ENCODE measurements at places on chromosomes 3 and 15.
A peak's percentile ranks its signal among the peaks of the same experiment; 100 is the strongest.

DNA sequence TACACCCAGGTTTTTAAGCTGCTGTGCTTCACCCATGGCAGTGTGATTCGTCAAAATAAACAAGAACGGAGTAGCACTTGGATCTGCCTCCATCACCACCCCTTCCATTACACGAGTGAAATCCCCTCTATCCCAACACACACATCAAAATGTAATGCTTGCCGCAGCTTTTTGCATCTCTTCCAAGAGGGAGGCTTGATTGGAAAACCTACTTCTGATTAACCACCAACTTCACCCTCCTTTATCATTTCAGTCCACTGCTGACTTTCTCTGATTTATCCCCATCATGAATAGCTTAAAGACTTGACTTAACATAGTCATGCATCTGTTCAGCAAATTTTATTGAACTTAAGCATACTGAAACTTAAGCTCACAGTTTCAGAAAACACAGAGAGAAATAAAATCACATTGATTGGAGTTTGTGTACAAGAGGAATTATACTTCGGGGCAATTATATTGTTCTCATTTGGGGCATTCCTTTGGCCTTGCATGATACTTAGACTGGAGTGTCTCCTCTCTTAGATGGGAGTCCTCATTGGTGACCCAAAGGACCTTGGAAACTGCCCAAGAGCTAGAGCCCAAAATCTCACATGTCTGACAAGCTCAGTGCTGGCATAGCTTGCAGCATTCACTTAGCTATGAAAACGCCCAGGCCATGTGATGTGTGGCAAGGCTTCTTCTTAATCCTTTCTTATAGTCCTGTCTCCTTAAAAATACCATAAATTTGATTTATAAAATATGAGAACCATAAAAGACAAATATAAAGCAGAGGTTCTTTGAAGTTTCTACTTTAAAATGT, 124.3 kb upstream of the UMPS start:
- no peak for DNase-seq

DNA sequence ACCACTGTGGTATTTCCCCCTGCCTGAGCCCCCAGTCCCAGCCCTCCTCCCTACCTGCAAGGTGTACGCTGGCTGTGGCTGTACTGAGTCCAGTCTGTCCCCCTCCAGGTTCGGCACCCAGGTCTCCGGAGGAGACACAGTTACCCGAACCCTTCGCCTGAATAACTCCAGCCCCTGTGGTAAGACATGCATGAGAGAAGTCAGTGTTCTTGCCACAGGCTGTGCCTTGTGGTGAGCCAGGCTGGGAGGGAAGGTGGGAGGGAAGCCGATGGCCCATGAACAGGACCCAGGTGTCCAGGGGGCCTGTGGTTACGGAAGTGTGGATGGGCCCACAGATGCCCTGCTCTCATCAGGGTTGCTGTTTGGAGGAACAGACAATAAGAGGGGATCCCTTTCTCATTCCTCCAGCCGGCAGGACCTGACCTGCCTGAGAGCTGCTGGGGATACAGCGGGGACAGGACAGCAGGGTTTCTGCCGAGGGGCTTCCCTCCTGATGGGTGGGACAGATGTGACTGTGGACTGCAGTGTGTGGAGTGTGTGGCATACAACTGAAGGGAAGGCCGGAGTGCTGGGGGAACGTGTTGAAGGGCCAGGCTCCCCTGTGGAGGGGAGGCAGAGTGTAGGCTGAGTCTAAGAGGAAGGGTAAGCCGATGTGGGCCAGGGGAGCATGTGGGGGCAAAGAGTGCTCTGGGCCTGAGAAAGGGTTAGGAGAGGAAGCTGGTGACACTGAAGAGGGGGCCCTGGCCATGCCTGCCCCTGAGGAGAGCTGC, 21.9 kb downstream of the ACAA1 start:
- no peak for DNase-seq

DNA sequence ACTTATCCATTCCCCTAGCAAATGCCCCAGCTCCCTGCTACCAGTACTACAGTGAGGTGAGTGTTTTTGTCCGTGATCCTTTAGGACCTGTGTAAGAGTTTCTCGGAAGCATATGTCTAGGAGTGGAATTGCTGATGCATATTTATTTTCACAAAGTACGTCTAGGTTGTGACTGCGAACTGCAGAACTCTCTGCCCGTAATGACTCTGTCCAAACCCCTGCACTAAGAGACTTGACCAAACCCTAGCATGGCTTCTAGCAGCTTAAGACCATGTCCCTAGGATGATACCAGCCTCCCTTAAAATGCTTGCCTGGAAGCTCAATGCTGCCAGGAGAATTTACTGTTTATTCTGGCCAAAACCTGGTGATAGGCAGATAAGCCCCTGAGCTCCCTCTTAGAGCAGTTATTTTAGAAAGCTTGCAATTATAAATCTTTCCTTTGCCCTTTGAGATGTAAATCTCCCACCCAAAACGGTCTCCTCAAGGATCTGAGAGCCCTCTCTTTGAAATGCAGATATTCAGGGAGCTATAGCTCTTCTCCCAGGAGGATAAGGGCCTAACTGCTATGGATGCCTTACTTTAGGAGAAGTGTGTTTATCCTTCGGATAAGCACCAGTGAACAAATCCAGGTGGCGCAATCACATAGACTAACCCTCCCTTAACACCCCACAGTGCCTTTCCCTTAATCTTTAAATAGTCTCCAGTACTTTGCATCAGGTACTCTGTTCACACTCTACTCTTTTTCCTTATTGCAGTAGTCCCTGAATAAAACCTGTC, 14.7 kb upstream of the CA12 start:
- DNase-seq: no peak

DNA sequence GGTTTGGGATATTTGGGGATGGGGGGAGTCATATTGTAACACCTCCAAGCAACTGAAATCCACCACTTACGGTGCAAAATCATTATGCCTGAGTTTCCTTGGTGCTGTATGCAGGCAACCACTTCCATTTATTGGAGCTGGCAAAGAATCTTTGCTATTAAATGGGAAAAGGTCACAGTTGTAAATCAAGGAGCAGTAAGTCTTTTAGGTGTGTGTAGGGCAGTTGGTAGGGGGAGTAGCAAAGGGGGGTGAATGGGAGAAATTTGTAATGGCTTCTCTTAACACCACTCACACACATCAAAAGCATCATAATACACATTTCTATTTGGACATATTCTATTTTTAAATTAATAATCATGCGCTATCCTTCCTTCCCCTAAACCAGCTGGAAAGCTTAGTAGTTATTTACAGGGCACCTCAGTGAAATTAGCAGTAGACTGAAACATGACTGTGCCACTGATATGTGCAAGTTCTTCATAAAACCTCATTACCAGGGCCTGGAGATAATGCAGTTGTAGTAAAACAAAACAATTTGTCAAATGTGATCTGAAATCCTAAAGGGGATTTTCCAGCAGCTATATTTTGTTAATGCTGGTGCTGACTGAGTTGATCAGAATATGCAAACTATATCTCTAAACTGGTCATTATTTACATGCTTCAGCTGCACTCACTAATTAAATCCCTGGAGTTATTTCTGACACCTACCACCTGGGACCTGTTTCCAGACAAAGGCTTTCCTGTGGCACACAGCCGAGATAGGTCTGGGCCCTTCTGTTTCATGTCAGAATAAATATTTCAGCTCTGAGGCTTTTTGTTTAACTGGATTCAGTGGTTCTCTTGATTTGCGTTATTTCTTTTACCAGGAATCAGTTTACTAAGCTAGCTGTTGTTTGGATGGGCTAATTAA, 90.1 kb downstream of the B3GALNT1 start:
- DNase-seq: no peak

DNA sequence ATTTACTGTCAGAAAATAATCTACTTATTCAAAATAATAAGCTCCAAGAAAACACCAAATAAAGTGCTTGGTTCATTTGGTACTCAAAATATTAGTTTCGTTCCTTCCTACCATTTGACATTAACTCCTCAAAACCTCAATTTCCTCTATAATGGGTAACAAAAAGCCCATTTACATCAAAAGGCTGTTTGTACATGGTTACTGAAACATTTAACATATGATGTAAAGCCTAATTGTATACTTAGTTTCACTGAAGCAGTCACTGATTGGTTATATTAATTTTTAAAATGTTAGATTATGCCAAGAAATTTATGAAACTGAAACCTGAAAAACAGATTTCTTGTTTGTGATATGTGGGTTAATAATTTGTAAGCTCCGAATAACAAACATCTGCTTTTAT, 14.7 kb downstream of the XRN1 start:
- DNase-seq: no peak

DNA sequence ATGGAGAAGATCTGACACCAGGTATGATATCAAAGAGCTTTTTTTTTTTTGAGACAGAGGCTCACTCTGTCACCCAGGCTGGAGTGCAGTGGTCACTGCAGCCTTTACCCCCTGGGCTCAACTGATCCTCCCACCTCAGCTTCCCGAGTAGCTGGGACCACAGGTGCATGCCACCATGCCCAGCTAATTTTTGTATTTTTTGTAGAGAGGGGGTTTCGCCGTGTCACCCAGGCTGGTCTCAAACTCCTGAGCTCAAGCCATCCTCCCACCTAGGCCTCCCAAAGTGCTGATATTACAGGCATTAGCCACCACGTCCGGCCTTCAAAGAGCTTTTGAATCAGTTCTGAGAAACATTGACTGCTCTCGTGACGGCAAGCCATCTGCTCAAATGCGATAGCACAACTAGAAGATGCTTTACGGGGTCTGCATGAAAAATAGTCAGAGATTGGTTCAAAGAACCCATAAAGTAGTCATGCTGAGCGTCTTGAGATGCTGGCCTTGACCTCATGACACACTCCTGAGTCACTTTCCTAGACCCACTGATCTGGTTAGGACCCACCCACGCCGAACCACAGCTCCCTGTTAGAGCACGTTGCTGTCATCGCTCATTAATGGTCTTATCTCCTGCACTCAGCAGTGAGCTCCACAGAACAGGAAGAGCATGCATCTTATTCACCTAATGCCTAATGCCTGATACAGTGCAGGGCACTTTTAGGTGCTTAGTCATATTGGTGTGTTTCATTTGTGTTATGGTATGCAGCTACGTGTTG, 57.0 kb upstream of the NR2F2 start:
- DNase-seq: no peak

DNA sequence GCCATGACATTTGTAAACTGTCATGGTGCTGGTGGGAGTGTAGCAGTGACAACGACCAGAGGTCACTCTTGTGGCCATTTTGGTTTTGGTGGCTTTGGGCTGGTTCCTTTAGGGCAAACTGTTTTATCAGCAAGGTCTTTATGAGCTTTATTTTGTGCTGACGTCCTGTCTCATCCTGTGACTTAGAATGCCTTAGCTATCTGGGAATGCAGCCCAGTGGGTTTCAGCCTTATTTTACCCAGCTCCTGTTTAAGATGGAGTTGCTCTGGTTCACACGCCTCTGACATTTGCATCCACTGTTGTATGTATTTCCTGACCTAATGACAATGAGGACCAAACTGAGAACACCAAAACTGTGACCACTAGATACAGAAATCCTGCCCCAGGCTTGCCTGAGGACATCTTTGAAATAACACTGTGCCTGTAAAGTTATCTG, 37.6 kb downstream of the RAB8B start:
- DNase-seq: no peak

GRCh38 chr3:98807011-98807410, 43.9 kb downstream of the ST3GAL6 start:
- no peak for DNase-seq

DNA sequence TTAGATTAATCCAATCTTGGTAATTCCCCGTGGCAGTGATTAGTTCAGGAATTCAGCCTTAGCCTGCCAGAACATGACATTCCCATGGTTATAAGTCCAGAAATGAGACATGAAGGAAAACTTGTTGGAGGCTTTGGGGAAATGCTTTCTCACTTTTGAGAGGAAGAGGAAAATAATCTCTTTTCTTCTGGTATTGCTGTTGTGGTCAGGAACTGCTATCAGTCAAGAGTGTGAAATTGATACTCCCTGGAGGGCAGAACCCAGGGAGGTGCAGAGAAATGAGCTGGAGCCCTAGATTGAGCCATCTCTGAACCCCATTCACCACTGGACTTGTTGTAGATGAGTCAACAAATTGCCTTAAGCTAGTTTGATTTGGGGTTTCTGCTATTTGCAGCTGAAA, 38.6 kb upstream of the APH1B start:
- DNase-seq: peak; percentile 14

DNA sequence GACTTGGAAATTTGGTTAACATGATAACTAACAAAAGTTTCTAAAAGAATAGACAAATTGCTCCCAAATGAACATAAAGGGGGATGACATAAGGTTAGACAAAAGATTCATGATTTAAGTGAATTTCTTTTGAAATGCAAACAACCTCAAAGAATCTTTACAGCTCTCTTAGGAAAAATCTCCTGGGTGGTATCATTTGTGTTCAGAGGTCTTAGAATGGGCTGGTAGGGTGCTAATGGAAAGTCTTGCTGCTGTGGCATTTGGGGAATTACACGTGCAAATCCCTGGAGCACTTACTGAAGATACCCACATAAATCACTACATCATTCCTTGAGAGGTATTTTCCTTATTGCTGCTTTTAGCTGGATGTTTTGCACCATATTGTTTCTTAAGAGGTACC, 14.4 kb upstream of the ROBO2 start:
- DNase-seq: no peak

- DNase-seq: no peak
Observed at GRCh38 chr3:141469720-141470119, 17.1 kb upstream of the RASA2 start.

GRCh38 chr15:89714775-89715174, 24.2 kb downstream of the WDR93 start:
- DNase-seq: no peak

DNA sequence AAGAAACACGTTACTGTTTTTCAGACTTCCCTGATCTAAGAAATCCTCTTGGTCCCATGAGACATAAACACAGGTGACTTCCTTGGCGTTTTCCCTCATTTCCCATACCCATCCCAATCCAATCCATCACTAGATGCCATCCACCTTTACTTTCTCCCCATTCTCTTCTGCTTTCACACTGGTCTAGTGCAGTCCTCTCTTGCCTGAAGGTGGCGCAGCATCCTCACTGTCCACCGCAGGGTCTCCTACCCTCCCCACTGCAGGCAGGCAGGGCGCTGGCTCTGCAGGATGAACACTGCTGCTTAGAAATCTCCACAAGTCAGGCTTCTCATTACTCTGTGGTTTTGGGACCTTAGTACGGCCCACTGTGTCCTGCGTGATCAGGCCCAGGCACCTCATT, 58.2 kb downstream of the RAB7A start:
- no peak for DNase-seq

DNA sequence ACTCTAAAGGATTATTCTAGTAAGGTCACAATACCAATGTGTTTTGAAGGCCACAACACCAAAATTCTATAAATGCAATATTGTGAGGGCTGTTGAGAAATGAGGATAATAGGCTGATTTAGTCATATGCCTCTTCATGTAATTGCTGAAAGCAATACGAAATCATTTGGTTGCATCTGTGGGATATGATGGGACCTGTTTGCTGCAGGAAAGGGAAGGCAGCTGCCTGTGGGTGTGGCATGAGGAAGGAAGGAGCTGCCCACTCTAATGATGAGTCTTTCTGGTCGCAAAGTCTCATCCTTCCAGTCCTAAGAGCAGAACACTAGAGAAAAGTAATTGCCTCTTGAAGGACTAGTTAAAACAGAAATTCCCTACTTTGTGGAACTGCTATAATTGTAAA, 245.3 kb upstream of the ZPLD1 start:
- no peak for DNase-seq

- no peak for DNase-seq
Observed at GRCh38 chr3:171790898-171791691, 19.2 kb downstream of the PLD1 start.

- DNase-seq: no peak
Observed at GRCh38 chr3:67437789-67438188, 216.6 kb downstream of the SUCLG2 start.

- no peak for DNase-seq
Observed at GRCh38 chr3:48118322-48118721, 69.9 kb downstream of the CDC25A start.

All from GM19239 (cell line).